ENCODE measurements at places on chromosomes 5 and 9.

DNA sequence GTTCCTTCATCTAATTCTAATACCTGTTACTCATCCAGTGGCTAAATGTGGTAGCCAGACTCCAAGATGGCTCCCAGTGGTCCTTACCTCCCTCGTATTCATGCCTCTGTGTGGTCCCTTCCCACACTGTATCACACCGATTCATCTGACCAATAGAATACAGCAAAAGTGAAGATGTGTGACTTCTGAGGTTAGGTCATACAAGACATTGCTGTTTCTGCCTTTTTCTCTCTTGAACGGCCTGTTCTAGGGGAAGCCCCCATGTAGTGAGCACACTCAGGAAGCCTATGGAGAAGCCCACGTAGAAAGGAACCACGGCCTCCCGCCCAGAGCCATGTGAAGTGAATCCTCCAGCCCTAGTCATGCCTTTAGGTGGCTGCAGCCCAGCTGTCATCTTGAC is 9.4 kb upstream of the C5 start:
- no peak for DNase-seq

GRCh38 chr9:20591223-20591622 is 31.1 kb downstream of the MLLT3 start:
- no peak for DNase-seq

DNA sequence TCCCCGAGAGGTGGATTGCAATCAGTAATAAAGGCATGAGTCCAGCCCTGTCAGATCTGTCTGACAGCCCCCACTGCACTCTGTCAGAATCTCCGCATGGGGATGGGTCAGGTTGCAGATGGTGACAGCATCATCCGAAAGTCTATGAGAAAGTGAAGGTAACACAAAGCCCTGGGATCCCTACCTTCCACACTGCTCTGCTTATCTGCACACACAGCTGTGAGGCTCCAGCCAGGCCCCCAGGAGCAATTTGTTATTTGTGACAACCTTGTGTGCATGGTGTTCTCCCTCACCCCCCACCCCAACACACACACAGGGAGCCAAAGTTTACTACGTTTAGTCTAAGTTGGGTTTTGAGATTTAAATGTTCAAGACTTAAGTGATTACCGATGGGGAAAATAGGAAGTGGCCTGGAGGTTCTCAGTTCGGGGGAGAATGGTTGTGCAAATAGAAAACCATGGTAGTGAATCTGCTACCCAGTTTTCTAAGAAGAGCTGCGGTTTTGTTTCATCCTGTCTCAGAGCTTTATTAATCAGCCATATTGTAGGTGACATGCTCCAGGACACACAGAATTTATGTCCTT is 92.7 kb downstream of the SV2C start:
- DNase-seq = no peak

- no peak for DNase-seq
Measured at GRCh38 chr5:127298656-127299055, 8.1 kb downstream of the MEGF10 start.

- DNase-seq = no peak
Measured at GRCh38 chr9:107274096-107274495, 9.0 kb upstream of the RAD23B start.

- DNase-seq = no peak
Measured at GRCh38 chr5:176671890-176672747, 24.8 kb downstream of the TSPAN17 start.

DNA sequence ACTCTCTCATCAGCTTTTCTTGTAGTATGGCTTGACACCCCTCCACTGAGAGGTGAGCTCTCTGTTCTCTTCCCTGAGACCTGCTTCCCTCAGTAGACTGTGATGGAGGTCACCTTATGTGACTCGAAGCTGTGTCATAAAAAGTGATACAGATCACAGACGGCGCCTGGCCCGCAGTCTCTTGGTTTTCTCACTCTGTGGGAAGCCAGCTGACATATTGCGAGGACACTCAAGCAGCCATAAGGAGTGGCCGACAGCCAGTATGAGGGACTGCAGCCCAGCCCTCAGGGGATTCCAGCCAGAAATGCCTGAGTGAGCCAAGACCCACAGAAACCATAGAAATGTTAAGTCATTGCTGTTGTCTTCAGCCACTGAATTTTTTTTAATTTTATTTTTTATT is 38.0 kb downstream of the GADD45G start:
- DNase-seq = no peak

GRCh38 chr5:79886456-79886855 is 104.6 kb downstream of the MTX3 start:
- DNase-seq = no peak

DNA sequence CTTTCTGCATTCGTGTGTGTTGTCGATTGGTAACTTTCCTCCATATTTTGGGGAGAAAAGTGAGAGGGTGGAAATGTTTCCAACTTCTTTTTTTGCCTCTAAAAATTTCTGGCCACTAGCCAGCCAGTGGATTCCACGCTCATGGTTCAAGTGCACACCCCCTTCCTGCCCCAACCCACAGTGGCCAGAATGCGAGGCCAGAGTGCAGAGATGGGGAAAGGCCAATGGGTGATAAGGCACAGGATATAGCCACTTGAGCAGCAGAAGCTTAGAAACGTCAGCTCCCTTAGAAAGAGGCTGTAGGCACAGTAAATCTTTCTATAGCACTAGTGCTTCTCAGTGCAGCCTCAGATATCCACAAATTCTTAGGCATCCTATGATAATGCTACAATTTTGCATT is 75.8 kb upstream of the ADRB2 start:
- no peak for DNase-seq

DNA sequence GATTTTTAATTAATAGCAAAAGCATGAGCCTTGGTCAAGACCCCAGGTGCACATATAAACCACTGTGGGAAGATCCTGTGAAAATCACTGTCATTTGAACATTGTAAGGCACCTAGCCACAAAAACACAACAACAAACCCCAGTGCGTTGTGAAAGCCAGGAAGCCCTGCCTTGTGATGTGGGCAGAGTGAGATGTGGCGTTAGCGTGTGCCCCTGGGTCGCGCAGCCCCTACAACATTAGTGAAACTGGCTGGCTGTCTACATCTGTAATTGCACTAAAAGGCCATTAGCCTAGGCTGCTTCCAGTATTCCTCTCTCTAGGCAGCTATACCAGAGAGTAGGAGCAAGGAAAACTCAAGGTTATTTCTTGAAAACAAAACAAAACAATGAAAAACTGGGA is 21.1 kb upstream of the PDZD2 start:
- DNase-seq = no peak

DNA sequence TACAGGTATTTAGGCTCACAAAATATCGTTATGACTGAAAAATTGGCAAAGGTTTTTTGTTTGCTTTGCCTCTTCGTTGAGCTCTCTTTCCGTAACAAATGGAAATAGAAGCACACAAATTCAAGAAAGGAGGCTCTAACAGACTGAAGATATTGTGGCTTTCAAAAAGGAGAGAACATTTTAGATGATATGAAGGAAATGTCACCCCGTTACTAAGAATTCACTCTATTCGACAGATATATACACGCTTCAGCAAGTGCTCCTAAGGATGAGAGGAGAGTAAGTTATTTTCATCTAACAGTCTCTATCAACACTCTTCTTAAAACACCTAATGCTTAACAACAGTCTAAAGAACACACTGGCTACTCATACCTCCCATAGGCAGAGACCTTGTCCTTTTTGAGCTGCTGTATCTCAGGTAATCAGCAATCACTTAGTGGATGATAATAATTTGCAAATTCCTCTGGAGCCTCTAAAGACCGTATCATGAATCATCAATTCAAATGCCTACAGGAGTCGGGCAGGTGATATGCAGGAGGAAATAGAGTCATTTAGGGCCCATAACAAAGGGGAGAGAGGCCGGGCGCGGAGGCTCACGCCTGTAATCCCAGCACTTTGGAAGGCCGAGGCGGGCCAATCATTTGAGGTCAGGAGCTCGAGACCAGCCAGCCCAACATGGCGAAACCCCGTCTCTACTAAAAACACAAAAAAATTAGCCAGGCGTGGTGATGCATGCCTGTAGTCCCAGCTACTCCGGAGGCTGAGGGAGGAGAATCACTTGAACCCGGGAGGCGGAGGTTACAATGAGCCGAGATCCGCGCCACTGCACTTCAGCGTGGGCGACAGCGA is 1.4 kb upstream of the HSDL2 start:
- no peak for DNase-seq

GRCh38 chr5:11803436-11803835 is 100.8 kb downstream of the CTNND2 start:
- no peak for DNase-seq

GRCh38 chr5:53350991-53351770 is 129.2 kb upstream of the FST start:
- DNase-seq = no peak

DNA sequence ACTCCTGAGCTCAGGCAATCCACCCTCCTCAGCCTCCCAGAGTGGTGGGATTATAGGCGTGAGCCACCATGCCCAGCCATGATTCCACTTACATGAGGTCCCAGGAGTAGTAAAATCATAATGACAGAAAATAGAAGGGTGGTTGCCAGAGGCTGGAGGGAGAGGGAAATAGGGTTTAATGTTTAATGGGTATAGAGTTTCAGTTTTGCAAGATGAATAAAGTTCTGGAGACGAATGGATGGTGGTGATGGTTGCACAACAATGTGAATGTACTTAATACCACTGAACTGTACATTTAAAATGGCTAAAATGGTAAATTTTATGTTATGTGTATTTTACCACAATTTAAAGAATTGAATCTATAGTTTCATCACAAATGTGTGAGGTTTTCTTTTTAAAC is 146.5 kb upstream of the ABCA1 start:
- DNase-seq = no peak

DNA sequence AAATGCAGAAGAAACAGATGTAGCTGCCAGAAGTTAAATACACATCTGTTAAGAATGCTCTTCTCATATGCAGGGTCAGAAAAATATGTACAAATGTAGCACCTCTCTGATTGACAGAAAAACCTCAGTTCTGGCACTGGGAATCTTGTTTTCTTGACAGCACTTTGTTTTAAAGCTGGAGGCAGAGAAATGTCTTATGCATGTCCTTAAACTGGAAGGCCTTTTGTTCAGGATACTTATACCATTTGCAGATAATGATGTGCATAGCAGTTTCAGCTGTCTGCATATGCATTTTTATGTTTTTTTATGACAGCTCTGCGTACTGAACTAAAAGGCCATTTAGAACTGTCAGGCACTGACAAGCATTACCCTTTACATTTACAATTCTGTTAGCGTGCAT is 567.9 kb downstream of the EBF1 start:
- DNase-seq = no peak

DNA sequence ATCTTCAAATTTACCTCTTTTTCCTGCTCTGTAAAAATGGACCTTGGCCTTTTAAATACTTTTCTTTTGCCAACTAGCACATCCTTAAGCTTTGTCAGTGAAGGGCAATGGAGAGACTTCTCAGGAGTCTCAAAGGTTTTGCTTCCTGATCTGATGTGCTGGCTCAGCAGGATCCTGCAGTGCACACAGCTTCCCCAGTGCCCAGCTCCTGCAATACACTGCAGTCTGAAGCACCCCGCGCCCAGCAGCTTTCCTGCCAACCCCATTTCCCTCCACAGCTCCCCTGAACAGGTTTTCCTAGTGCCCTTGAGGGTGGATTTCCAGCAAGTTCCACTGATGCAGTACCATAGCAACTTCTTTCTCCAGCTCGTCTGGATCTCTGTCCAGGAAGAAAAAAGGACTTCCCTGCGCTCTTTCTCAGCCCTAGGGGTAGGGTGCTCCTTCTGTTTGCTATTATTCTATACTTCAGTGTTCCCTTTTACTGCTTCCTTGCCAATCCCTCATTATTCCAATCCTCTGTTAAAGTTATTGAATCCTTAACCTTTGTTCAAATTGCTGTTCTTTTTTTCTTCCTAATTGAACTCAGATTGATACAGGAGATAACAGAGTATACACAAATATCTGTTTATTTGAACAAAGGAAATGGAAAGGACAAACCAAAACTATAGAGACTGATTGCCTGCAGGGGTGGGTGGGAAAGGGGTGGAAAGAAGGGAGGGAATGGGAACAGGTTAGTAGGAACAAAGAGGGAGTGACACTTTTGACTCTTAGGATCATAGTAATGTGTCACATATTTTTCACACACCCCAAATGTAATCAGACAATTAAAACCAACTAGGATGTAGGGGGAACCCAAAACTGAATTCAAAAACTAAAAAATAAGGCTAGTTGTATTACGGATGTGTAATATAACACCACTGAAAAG is 8.5 kb downstream of the SNAPC3 start:
- DNase-seq = no peak

DNA sequence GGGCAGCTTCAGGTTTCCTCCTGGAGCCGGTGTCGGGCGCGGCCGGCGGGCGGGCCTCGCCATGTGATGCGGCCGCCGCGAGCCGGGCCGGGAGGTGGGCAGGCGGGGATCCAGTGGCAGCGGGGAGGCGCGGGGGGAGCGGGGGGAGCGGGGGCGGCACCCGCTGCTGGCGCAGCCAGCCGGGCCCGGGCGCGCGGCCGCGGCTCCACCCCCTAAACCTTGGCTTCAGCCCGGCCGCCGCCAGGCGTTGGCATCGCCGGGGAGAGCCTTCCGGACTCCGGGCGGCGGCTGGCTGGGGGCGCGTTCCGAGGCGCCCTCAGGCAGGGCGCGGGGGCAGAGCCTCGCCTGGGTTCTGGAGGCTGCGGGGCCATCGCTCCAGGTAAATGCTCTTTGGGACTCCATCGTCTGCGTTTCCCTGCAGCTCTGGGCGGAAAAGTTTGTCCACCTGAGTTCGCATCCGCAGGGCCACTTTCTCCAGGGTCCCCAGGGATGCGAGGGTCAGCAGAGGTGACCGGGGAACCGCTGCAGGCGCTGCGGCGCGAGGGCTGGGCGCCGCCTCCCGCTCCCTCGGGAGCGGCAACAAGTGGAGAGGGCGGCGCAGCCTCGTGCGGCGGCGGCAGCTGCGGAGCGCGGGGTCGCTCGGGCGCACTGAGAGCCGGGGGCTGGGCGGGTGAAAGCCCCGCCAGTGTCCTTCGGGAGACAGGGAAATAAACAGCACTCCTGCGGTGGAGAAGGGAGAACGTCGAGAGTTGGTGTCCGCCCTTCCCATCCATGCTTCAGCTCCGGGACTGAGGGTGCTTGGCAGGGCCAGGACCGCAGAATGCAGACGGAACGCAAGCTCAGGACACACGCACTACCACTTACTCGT is at the start of gene ARHGEF28:
ARHGEF28 (plus strand) TSS at position 253 of the 868 bp plus-strand sequence. CDS start 58,656 bp downstream, outside the sequence.
- no peak for DNase-seq

DNA sequence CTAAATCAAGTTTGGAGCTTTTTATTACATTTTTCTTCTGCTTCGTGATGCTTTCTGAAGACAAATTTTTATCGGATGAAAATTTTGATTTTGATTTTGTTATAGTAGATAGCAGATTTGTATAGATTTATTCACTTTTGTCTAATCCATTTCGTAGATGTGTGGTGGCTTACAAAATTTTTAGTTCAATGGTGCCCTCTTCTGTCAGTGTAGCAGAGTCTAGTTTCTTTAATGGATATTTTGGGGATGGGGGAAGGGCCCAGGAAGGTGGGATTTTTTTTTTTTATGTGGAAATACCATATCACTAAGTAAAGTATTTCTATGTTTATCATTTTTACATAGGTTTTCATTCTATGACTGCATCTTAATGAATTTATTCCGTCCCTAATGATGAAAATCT is 259.9 kb upstream of the TARS1 start:
- no peak for DNase-seq

GRCh38 chr9:133635098-133635497 is 1.1 kb upstream of the DBH start:
- DNase-seq = no peak

GRCh38 chr5:135568923-135569360 is 9.8 kb downstream of the CXCL14 start:
- no peak for DNase-seq
